ENCODE measurements at places on chromosomes 7 and 10.

DNA sequence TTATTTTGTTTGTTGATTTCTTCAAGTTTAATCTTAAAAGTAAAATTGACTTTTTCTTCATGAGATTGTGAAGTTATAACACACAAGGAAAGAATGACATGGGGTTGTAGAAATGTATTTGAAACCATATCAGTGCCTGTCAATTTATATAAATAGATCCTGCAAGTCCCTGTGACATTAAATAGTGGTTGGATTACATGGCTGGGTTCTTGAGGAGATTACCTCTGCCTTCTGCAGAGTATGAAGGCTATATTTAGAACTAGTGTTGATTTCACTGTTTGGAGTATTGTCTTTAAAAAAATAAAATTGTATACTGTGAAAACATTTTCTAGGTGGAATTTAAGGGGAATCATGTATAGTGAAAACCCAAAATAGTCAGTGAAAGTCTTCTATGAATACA lies 385.8 kb upstream of the SMIM30 start:
- DNase-seq = no peak

DNA sequence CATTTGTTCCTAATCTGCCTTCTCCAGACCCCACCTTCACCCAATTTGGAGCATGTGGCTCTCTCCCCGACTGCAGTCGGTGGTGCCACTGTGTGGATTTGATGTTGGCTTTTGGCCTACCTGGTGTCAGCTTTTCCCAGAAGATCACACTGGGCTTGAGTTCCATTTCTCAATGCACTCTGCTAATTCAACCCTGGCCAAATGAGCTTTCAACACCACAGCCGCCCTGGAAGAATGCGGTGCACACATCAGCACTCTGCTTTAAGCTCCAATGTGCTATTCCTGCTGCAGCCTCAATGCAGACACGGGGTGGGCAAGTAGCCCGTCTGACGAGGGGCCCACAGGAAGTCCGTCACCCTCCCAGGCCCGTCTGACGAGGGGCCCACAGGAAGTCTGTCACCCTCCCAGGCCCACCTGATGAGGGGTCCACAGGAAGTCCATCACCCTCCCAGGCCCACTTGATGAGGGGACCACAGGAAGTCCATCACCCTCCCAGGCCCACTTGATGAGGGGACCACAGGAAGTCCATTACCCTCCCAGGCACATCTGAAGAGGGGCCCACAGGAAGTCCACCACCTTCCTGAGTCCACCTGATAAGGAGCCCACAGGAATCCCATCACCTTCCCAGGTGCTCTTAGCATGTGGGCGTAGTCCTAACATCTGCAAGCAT lies 64.4 kb downstream of the ASB13 start:
- no peak for DNase-seq

GRCh38 chr7:137753948-137754851 lies 92.6 kb downstream of the DGKI start:
- DNase-seq = no peak

- no peak for DNase-seq
Measured at GRCh38 chr10:85459906-85460305, 906.7 kb downstream of the GRID1 start.

- no peak for DNase-seq
Measured at GRCh38 chr7:149310113-149310836, 48.3 kb downstream of the ZNF783 start.

DNA sequence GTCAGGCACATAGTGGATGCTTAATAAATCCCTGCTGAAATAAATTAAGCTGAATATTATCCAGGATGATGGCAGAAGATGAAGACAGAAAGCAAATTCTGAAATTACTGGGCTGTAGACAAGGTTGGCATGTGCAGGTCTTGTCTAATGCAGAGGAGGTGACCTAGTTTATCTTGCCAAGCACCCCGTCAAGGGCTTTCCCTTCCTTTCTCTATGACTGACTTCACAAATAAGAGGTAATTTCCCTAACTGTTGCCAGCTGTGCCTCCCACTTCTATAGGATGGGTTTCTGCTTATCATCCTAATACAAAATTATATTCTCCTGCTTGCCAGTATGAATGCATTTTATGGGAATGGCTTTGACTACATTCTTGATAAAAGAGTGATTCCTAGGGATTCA lies 38.0 kb downstream of the LHFPL3 start:
- DNase-seq = no peak

- DNase-seq = no peak
Measured at GRCh38 chr10:99938563-99938962, 71.2 kb downstream of the DNMBP start.

GRCh38 chr7:38584443-38585210 lies 46.5 kb downstream of the AMPH start:
- no peak for DNase-seq

DNA sequence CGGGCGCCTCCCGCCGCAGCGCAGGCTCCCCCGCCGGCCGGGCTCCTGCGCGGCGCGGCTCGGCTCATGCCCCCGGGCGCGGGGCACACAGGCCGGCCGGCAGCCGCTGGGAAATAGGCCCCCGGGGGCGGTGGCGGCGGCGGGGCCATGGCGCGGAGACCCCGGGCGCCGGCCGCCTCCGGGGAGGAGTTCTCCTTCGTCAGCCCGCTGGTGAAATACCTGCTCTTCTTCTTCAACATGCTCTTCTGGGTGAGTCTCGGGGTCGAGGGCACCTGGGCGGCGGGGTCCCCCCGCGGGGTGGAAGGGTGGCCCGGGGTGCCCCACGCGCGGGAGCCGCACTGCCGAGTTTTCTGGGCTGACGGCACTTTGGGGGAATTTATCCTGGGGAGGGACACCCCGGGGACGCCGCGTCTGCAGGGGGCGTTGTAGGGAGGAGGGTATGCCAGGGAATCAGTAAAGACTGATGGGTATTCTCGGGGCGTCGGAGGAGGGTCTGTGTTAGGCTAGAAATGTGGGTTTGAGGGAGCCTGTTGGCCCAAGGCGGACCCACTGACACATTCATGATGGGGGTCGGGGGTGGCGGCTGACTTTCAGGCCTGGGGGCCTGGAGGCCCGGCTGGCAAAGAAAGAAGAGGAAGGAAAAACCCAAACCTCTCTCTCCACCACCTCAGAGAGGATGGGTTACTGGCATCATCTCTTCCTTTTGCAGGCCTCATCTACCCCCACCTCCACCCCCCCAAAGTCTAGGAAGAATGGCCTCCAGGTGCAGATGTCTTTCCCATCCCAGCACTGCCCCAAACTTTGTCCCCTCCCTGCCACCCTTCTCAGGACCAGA lies 544 bp downstream of the TSPAN33 start:
- DNase-seq = no peak

DNA sequence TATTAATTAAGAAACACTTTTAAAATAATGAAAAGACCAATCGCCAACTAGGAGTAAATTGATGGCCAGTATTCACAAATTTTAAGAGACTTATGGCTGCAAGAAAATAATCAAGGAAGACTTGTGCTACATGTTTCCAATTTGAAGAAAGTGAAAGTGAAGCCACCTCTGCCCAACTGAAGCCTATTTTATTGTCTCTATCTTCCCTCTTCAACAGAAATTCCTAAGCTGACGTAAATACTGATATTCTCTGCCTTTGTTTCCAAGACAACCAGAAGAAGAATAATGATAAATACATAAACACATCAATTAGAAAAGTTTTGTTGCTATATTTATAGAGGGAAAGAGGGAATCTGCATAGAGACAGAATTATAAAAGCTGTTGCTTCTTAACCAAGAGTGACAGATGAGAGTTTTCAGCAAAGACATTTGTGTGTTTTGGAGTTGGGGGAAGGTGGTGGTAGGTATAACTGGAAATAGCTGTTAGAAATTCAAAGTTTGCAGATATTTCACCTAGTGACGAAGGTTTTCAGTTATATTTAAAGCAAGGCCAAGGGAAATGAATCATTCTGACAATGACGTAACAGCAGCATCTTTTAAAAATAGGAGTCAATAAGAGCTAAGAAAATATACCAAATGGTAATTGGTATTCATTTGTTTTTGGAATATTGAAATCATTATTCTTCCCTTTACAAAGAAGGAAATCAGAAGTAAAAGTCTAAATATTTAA lies 576.6 kb upstream of the SORCS1 start:
- DNase-seq = no peak

- DNase-seq = no peak
Measured at GRCh38 chr10:30176182-30176581, 116.8 kb upstream of the JCAD start.

GRCh38 chr10:10295537-10295936 lies 722.1 kb upstream of the CELF2 start:
- DNase-seq = no peak

DNA sequence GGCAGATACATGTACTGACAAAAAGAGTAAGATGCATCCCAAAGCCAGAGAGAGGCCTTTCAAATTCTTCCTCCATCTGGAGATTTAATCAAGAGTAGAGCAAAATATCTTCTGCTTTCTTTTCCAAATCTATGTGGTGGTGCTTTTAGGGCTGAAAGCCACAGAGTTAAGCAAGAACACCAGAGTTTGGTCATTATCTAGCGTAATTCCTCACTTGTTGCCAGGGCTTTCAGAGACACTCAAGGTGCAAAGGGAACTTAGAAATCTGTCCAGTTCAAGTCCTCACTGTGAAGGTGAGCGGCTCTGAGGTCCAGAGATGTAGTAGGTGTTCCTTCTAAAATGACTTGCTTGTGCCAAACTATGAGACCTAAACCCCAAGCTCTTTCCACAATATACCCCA lies 10.9 kb upstream of the NFE2L3 start:
- DNase-seq = no peak

- DNase-seq = no peak
Measured at GRCh38 chr7:121107923-121108498, 119.5 kb downstream of the CPED1 start.

- DNase-seq = no peak
Measured at GRCh38 chr10:93154531-93154930, 80.8 kb downstream of the CYP26A1 start.

- no peak for DNase-seq
Measured at GRCh38 chr7:112692333-112692732, 97.9 kb downstream of the TMEM168 start.

DNA sequence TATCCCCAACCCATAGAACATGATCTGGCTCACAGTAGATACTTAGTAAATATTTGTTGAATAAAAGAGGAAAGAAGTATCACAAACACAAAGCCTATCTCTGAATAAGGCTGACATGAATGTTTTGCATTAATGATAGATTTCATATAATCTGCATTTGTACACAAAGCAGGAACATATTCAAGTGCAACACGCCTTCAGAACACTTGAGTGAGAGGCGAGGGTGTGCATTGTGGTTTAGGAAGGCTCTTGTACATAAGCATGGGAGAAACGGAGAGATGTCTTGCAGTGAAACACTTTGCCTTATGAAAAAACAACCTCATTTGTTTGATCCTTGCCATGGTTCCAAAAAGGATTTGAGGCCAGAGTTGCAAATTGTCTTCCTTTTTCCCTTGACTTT lies 14.1 kb upstream of the SFMBT2 start:
- no peak for DNase-seq

DNA sequence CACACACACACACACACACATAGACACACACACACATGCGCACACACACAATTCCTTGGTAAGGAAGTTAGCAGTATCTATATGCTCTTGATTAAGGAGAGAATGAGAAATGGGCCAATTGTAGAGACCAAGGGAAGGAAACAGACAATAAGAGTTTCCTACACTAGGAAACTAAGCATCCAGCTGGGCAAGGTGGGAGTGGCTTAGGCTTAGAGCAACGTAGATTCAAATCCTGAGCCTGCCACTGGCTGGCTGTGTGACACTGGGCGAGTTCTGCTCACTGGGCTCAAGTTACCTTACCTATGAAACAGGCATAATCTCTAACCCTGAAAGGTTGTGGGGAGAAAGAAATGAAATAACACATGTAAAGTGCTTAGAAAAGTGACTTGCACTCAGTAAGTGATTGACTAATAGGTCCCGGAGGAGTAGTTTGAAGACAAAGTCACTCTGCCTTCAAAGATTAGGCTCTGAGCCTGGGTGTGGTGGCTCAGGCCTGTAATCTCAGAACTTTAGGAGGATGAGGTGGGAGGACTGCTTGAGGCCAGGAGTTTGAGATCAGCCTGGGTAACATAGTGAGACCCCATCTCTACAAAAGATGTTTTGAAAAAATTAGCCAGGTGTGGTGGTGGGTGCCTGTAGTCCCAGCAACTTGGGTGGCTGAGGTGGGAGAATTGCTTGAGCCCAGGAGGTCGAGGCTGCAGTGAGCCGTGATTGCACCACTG lies 701.4 kb downstream of the PARD3 start:
- no peak for DNase-seq

DNA sequence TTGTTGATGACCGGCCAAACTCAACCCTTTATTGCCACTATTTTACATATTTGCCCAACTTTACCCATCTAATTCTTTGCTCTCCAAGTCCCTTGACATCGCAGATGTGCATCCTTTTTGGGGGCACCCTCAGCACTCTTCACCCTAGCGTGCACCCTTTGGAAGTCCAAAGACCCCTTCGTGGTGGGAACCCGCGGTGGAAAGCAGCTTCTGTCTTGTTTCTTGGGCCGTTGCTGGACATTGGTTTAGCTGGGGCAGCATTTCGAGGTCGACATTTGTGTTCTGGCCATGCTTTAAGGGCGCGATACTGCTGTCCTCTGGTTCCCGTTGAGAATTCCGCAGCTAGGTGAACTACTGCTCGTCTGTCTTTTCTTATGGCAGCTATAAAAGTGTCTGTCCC lies 326 bp upstream of the PAPOLB start:
- no peak for DNase-seq

GRCh38 chr10:117412469-117413010 lies 37.3 kb upstream of the PDZD8 start:
- DNase-seq = no peak

DNA sequence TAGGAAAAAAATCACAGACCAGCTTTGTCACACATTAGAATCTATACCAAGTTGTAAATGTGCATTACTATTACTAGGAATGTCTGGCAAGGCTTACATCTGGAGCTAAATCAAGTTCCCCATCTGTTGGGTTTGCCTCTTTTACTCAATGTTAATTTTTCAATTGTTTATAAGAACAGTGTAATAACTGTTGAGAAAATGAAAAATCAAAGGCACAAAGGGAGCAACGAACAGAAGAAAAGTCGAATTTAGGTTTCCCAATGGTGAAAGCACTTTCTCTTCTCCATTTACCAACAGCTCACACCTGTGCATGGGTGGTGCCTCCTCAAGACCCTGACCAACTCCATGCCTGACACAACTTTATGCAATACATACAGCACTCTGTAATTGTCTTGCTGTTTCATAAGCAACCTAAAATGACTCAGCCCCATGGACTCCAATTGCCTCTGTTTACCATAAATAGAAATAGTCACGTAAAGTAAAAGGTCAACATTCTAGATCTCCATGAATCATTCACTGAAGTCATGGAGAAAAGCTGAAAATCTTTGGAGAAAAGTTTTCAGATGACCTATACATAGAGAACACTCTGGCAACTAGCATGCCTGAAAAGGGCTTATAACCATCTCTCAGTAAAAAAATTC lies 95.5 kb upstream of the KCNIP2 start:
- DNase-seq = no peak

DNA sequence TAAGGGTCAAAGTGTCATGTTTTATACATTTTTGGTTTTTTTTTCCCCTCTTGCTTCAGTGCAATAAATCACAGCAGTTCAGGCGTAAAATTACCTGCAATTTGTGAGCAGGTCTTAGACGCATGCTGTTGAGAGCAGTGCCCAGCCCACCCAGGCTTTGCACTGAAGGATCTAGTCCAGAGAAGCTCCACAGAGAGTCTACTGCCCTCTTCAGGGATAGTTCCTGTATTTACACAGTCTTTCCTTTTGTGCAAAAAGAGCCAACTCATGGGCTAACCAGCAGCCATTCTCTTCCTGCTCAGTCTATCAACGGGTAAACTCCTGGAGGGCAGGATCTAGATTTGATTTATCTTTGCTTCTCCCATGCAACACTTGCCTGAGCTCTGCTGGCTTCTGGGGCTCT lies 82.2 kb upstream of the NAMPT start:
- DNase-seq = no peak

All from liver (tissue), 10 donors.